NCI-H1436 treated with DMSO at 0.1 percent for 48 hours (cell line): ENCODE measurements at places on chromosomes 3 and 15.

DNA sequence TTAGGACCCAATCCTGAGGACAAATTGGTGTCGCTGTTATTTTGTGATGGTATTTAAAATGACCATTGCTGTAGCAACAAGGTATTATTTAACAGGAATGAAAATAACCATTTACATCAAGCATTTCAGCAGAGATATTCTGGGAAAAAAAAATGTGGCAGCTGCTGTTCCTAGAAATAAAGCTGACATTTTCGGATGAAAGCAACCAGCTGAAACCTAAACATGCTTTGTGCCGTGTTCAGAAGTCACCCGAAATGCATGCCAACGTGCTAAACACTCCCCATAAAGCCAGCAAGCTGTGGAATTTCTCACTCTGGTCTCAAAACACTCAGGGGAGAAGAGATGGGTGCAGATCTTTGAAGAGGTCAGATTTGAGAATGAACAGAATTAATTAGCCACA lies 31.5 kb upstream of the TAFA4 start:
- no peak for DNase-seq

GRCh38 chr3:61665121-61665520 lies 103.8 kb downstream of the PTPRG start:
- no peak for DNase-seq

DNA sequence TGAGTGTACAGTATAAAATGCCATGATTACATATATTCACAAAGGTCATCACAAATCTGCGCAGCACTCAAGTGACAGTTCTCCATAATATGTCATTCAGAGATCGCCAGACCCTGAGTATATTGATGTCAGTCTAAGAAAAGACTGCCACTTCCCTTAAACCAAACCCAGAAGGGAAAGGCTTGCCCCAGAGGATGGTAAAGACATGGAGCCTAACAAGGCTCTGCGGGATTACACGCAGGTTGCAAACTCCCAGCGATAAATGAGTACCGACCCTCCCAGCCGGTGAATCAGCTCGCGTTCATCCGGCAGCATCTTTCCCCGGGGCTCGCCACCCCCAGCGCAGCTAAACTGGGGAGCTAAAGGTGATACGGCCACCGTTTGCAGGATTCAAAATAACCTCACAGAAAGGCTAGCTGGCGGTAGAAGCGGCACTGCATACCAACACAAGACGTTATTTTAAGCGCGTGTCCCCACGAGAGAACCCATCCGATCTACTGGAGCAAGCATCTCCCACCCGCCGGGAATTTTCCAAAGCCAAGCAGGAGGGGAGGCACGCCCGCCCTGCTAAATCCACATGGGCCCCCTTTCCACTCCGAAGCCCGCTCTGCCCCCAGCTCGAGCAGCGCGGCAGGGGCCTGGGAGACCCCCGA lies 643 bp downstream of the MYO5A start:
- DNase-seq, result no peak

- DNase-seq, result no peak
These were observed 17.6 kb downstream of the IFT80 start for GRCh38 chr3:160381470-160381869.

- no peak for DNase-seq
These were observed 2.2 kb upstream of the KY start for GRCh38 chr3:134652886-134653630.

DNA sequence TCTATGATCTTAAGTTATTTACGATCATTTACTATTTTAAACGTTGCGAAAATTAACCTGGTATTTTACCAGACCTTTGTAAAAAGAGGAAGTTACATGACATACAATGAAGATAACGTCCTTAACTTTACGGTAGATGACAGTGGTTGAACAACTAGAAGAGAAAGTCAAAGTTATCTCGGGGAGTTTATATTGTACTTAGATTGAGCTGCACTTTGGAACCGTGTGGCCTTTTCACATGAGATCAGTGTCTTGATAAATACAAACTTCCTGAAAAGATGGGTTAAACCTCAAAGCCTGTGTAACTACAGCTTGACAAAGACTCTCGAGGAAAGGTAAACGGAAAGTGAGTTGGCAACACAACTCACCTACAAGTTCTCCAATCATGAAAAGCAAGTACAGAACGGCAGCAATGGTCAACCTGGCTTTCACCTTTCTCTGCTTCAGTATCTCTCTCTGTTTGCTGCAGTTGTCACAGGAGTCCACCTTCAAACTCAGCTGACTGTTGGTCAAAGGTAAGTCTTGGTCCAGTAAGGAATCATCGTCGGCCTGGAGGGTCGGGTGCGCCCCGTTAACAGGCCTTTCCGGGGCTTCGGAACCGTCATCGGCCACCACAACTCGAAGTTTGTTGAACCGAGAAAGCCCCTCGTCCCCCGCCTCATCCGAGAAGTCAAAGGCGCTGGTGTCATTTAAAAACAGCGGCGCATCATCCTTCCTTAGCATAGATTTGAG lies 793 bp downstream of the SLC30A4 start:
- no peak for DNase-seq

- no peak for DNase-seq
These were observed 47.5 kb upstream of the CHMP2B start for GRCh38 chr3:87179642-87180041.

- no peak for DNase-seq
These were observed 14.6 kb upstream of the NRROS start for GRCh38 chr3:196624907-196625306.

DNA sequence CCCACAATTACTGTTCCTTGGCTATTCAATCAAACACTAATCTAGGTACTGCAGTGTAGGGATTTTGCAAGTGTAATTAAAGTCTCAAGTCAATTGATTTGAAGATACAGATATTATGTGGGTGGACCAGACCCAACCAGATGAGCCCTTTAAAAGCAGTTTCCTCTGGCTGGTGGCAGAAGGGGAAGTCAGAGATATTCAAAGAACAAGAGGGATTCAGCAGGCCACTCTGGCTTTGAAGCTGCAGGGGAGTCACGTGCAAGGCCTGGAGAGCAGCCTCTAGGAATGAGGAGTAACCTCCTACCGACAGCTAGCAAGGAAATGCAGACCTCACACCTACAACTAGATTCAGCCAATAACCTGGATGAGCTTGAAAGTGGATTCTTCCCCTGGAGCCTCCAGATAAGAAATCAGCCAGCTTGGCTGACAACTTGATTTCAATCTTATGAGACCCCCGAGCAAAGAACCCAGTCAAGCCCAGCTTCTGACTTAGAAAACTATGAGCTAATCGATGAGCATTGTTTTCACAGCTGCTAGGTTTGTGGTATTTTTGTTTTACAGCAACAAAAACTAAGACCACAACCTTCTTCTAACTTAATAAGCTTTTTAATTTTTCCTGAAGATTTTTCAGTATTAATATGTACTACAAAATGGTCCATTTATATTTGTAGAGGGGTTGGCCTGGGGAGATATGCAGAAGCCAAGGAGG lies 13.4 kb downstream of the HACD2 start:
- DNase-seq, result no peak

GRCh38 chr3:151296226-151296625 lies 17.9 kb upstream of the P2RY14 start:
- DNase-seq, result no peak

- DNase-seq, result no peak
These were observed 79.4 kb downstream of the RETNLB start for GRCh38 chr3:108677811-108678210.

DNA sequence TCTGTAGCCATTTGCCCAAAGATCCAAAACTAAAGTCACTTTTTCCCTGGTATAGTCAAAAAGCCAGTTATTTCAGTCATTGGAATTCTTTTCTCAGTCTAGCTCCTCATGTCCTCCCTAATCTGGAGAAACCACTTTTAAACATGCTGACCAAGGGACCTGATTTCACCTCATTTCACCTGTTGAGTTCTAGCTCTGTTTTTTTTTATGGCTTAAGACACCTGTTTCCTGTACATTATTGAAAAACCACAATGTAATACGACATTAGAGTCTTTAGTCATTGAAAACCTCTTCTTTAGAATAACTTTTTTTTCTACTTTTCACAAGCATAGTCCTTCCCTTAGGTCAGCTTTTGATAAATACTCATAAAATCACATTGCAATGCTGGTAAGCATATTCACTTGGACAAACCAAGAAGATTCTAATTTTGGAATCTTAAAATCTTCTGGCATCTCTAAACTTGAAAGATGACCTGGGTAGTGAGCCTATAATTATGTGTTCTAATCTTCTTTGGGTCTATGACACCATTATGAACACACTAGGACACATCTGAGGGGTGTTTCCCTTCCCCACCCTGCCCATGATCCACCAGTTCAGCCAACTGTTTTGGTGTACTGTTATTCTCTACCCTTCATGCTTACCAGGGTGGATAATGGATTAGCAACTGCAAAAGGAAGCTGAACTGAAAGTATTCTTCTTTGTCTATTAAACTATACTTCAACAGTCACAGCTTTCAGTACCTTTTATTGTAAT lies 103.5 kb upstream of the FXR1 start:
- DNase-seq, result no peak

GRCh38 chr3:188338086-188338485 lies 184.1 kb downstream of the LPP start:
- no peak for DNase-seq

DNA sequence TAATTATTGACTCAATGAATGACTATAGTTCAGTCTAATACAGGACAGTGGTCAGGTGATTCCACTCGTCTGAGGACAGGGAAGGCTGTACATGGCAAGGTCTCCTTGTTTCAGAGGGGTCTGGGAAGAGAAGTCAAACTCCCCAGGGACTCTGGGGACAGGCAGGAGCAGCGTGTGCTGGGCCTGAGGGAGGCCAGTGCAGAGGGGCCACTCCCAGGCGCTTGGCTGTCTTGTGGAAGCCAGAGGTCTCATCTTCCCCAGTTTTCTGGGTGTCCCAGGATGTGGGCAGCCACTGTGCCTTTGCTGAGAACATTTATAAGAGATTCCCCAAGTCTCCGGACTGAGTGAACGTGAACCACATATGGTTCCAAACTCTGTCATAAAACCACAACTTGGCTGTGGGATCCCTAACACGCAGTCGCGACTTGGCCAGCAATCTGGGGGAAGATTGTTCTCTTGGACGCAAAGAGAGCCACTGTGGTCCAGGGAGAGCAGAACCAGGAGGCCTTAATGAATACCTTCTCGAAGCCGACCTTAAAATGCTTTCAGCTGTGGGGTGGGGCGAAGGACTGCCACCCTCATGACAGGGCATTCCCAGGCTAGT lies 30.4 kb downstream of the BHLHE40 start:
- no peak for DNase-seq

- DNase-seq, result no peak
These were observed 154.4 kb downstream of the RPLP1 start for GRCh38 chr15:69606921-69607500.

- no peak for DNase-seq
These were observed 13.4 kb downstream of the ITPR1 start for GRCh38 chr3:4506559-4507023.

DNA sequence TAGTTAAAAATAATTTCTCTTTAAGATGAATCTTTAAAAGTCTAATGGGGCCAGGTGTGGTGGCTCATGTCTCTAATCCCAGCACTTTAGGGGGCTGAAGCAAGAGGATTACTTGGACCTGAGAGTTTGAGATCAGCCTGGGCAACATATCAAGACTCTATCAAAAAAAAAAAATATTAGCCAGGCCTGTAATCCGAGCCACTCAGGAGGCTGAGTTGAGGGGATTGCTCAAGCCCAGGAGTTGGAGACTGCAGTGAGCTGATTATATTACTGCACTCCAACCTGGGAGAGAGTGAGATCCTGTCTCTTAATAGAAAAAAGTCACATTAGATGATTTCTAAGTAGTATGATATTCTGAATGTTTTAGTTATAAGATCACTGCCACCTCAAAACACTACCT lies 322.0 kb upstream of the MANF start:
- DNase-seq, result no peak

DNA sequence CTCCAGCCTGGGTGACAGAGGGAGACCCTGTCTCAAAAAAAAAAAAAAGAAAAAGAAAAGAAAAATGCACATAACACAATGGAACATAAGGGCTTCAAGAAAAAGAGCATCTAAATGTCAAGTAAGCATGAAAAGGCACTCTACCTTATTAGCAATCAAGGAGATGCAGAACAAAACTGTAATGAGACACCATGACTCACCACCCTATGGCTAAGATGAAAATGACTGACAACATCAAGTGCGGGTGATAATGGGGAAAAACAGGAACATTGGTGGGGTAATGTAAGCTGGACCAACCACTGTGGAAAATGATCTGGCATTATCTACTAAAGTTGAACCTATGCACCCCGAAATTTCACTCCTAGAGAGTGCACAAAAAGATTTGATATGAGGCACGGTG lies 19.6 kb upstream of the NSMCE3 start:
- DNase-seq, result no peak

DNA sequence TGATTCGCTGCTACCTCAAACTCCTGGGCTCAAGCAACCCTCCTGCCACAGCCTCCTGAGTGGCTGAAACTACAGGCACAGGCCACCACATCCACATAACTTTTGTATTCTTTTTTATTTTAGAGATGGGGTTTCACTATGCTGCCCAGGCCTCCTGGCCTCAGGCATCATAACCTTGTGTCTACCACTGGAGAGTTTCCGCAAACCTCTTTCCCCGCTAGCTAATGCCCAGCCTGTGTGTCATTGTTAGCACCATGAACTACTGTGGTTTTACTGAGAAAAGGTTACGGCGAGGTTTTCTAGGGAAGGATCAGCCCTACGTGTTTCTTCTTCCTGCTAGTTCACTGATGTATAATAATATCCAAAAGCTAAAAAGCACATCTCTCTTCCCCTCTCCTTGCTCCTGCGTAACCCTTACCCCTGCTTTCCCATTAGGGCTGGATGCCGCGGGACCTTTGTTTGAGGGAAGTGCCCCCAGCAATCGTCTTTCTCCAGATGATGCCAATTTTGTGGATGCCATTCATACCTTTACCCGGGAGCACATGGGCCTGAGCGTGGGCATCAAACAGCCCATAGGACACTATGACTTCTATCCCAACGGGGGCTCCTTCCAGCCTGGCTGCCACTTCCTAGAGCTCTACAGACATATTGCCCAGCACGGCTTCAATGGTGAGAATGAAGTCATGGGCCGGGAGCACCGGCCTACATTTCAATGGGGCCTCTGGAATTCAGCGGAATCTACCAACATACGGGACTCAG lies 113.7 kb downstream of the LIPC start:
- no peak for DNase-seq

DNA sequence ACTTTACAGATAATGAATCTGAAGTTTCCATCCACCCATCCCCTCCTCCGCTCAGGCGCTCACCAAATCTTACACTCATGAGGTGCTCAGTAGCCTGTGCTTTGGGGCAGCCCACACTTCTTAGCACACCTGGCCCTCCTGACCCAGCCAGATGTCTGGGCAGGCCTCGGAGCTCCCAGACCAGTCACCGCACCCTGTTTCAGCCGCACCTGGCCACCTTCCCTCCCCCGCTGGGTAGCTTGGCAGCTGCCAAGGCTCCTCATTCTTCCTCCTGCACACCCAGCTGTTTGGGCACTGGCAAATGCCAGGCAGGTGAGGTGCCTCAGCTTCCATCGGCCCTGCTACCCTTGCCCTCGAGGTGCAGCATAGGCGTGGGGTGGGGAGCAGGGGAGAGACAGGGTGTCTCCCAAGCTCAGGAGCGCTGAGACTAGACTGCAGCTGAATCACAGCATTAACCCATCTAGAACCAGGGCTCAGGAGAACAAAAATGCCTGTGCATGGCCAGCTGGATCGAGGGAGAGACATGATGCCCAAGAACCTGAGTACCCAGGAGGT lies 45.8 kb downstream of the CDC25A start:
- no peak for DNase-seq

- no peak for DNase-seq
These were observed 108.2 kb downstream of the THSD4 start for GRCh38 chr15:71223516-71223915.
